ENCODE measurements at places on chromosomes 2 and 18. TPM values are rescaled to one million over a fixed set of nuclear protein-coding genes. Genes with fewer than 3 reads are reported as not detected.

DNA sequence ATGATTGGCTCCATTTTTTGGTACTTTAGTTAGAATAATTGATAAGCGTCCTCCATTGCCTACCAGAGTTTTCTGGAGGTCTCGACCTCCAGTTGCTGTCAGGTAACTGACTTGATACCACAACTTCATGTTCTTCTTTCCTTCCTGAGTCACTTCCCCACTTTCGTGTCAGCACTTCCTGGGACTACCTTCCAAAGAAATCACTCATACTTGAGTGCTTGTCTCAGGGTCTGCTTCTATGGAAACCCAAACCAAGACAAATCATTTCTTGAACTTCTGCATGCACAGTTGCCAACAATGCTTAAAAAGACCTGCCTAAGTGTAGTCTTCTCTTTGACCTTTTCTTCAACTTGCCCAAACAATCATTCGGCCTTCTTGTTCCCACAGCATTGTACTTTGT lies 210.3 kb upstream of the ETAA1 start:
- DNase-seq: no peak

DNA sequence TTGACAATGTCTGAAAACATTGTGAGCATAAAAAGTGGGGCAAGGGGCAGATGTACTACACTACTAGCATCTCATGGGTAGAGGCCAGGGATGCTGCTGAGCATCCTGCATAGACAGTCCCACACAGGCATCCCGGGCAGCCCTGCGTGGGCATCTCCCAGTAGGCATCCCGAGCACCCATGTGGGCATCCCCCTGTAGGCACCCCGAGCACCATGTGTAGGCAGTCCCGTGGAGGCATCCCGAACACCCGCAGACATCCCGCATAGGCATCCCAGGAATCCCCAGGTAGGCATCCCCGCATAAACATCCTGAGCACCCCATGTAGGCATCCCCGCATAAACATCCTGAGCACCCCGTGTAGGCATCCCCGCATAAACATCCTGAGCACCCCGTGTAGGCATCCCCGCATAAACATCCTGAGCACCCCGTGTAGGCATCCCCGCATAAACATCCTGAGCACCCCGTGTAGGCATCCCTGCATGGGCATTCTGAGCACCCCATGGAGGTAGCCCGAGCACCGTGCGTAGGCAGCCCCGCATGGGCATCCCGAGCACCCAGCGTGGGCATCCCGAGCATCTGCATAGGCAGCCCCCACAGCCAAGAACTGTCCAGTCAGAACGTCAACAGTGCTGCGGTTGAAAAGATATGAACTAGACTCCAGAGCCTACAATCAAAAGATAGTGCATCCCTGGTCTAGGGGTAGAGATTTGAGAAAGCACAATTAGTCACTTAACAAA lies 273.5 kb downstream of the NBAS start:
- no peak for DNase-seq

DNA sequence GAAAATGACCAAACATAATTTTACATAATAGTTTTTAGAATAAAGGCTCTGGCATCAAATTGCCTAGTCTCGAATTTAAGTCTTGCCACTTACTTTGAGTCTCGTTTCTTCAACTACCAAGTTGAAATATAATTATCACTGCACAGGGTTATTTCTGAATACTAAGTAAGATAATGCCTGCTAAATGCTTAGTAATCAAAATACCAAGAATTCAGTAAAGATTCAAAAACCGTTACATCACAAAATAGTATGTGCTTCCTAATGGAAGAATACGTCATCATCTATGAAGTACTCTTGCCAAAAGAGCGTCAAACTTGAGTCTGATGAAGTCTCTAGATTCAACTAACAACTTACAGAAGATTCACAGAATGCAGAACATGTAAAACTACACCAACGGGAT lies 40.5 kb downstream of the ATL2 start:
- no peak for DNase-seq

The CWC22 gene
- total RNA-seq: 20.6 TPM

DNA sequence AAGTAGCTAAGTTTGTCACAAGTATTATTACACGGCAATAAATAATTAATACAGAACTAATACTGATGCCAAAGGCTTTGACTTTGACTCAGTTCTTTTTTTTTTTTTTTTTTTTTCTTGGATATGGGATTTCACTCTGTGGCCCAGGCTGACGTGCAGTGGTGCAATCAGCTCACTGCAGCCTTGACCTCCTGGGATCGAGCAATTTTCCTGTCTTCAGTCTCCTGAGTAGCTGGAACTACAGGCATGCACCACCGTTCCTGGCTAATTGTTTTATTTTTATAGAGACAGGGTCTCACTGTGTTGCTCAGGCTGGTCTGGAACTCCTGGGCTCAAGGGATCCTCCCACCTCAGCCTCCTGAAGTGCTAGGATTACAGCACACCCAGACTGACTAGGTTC lies 284.5 kb downstream of the SS18 start:
- DNase-seq: no peak

The CPO gene
- total RNA-seq: not detected

The SLC66A2 gene
- total RNA-seq: 21.6 TPM

DNA sequence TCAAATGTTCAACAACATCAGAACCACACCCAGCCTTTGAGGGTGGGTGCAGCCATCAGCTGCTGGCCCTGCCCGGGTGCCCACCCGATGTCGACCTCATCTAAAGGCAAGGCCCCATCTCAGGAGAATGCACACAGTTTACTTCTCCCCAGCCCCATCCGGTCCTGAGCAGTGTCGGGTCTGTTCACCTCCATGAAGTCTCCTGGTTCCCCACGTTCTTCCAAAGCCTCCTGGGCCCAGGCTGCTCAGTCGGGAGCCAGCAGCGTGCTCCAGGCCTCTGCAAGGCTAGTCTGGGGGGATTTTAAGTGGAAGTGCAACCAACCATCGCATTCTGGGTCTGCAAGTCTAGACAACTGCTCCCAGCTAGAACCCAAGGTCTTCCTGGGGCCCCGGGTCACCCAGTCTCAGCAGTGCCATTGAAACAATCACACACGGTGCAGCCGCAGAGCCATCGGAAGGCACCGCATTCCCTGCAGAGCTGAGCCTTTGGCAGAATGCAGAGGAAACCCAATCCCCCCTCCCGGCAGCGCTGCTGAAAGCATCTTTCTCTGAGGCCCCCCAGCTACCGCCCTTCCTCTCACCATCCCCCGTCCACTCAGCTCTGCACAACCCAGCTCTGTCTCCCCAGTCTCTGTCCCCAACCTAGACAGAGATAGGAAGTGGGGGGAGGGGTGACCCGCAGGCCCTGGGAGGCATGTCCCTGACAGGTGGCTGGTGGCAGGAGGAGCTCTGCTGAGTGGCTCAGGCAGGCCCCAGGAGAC lies 8.5 kb downstream of the ESPNL start:
- peak; percentile 62 for DNase-seq

All from activated CD8-positive, alpha-beta T cell treated with anti-CD3 and anti-CD28 coated beads, Interleukin-2, amount 10 ng/mL, durations not matched to agents 7 days and 5 days (primary cell).